Effector memory CD8-positive, alpha-beta T cell (primary cell): ENCODE measurements at places on chromosomes 1 and 21.

DNA sequence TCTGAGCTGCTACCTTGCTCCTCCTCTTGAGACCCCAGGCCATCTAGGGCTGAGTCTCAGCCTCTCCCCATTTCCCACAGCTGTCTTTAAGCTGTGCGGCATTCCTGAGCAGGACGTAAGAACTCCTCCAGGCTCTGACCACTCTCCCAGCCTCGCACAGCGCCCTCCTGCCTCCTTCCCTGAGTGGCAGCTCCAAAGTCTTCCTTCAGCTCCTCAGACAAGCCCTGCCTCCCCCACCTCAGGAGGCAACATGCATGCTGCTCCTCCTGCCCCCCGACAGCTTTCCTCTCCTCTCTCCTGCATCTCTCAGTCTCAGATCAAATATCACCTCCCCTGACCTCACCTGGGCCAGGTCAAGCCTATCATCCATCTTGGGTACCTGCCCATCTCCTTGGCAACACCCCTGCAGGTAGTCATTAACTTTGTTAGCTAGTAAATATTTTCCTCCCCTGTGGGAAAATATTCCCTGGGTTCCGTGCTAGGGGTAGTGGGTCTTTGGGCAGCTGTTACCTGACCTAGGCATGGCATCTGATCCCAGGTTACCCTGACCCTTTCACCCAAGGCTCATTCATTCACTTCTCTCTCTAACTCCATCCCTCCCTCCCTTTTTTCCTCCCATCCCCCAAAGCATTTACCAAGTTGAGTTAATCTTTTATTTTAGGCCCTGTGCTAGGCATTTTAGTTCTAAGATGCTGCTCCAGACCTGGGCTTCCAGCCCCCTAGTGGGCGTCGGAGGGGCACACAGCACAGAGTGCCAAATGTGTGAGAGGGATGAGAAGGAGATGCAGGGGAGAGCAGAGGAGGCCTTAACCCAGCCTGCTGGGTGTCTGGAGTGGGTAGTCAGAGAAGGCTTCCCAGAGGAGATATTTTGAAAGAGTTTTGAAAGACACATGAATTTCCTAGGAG, 419.9 kb downstream of the PTPRU start:
- DNase-seq, result no peak

- peak; percentile 16 for DNase-seq
Observed at GRCh38 chr1:47262787-47263413, 30.9 kb upstream of the TAL1 start.

DNA sequence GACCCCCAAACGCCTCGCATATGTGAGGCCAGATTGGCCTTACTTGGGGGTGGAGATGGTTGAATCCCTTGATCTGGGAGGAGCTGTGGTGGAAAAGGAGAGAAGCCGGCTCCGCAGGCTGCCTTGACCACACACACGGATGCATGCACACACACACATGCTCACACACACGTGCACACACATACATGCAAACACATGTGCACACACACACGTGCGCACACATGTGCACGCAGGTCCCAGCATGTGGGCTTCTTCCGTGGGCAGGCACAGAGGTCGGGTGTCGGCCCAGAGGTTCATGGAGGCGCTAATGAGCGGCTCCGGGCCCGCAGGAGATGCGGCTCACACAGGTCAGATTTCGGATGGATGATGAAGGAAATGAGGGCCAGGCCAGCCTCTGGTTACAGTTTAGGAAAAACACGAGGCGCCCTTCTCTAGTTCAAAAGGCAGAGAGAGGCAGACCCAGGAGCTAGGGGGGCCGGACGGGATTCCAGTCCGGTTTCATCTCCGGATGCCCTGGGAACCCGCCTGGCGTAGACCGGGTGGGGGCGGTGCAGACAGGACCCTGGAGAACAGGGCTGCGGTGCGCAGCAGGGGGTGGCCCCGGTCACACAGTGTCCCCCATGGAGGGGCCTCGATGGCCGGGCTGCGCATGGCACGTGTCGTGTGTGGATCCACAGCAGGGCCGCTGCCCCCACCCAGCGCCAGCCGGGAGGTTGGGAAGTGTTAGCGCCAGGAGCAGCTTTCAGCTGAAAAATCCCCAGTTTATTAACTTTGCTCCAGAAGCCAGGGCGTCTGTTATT, 91.1 kb upstream of the ACTRT2 start:
- DNase-seq, result no peak

DNA sequence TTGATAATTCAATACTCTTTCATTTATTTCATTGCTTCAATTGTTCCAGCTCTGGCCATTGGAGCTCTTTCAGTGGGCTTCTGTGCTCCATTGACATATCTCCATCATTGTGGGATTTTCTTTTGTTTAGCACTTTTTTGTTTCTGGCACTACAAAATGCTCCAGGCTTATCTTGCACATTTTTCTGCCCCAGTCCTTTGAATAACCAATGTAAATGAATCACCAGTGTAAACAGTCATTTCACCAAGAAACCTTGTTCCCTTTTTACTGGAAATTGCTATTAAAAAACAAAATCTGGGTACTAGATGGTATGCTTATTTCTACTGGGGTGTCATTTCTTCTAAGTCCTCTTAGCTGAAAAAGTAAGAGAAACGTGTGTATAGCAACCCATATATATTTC, 173.0 kb upstream of the LYPLAL1 start:
- DNase-seq, result no peak

DNA sequence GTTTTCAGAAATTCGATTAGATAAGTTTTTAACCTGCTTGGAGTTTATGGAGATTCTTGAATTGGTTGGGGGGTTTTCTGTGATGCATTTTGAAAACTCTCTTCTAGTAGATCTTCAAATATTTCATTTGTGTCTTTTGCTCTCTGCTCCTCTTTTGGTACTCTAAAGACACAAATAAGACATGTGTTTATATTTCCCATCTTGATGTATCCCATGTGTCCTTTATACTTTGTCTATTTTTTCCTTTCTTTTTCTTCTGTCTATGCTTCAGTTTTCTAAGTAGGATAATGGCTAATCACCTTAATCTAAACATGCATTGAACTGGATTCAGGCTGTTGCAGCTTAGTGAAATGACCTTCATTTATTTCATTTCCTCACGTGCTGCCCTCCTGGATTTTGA, 63.8 kb upstream of the C1orf87 start:
- DNase-seq, result no peak

- no peak for DNase-seq
Observed at GRCh38 chr1:159594625-159595405, 7.2 kb downstream of the APCS start.

DNA sequence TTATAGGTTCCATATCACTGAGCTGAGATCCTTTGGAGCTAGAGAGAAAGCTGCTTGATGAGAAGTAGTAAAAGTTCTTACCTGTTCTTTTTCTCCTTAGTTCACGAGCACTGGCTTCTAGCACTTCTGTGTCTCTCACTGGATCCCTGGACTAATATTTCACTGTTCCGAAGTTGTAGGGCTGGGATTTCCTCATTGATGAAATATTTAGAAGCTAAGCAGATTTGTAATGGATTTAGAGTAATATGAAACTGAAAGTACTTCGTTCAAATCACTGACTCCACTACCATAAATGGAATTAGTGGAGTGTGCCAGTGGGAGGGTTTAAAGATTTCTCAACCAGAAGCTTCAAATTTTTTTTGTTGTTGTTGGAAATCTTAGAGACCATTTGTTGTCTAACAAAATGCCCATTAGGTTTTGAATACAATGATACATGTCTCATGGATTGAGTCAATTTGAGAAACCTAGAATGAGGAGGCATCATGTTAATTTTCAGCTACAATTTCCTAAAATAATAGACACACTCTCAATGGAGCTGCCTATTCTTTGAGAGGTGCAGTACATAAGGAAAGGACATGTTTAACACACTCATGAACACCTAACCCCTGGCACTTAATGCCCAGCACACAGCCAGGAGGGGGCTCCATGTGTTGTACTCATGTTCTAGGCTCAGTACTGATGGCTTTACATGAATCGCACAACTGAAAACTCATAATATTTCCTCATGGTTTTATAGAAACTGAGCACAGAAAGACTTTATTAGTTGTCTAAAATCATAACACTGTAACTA, at the start of gene GBP1:
Gene GBP1, minus strand, starts transcription at position 130 of the 790 bp plus-strand sequence. CDS start 1,974 bp downstream, outside the sequence.
- DNase-seq, result no peak

DNA sequence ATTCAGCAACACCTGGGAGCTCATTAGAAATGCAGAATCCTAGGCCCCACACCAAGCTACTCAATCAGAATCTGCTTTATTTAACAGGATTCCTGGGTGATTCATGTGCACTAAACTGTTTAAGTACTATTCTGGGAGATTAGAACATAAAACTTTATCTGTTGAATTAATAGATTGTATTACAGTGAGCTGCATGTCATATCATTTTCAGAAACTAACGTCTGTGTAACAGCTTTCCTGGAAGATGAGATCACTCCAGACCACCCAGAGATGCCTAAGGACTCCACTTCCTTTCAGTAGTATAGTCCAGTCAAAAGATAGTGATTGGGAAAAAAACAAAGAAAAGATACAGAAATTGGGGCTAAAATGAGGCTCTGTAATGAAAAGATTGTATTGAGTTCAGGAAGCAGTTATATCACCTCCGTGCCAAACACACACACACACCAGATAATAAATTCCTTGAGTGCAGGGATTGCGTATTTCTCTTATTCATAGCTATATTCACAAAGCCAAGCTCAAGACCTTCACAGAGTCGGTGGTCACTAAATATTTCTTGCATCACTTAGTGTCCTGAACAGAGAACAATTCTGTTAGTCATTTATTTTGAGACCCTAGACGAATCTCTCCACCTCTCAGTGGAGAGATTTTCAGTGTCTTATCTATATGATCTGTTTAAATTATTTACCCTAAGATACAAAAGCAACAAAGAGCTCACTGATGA, 178.2 kb downstream of the DSCAM start:
- no peak for DNase-seq

DNA sequence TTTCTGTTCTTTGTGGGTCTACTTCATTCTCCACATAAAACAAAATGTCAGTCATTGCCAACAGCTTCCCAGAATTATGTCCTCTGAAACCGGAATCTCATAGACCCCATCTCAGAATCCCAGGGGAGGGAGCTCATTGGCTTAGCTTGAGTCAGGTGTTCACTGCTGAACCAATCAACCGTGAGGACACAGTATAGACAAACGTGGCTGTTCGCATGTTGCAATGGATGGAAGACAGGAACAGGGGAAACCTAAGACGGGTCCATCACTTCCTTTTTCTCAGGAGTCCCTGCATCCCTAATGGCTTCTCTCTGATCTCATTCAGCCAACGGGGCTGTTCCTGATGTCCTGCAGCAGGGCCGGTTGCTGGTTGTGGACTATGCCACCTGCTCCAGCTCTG, 9.1 kb downstream of the CELA2A start:
- DNase-seq, result no peak

GRCh38 chr1:233281711-233282581, 13.6 kb downstream of the PCNX2 start:
- peak; percentile 5 for DNase-seq

DNA sequence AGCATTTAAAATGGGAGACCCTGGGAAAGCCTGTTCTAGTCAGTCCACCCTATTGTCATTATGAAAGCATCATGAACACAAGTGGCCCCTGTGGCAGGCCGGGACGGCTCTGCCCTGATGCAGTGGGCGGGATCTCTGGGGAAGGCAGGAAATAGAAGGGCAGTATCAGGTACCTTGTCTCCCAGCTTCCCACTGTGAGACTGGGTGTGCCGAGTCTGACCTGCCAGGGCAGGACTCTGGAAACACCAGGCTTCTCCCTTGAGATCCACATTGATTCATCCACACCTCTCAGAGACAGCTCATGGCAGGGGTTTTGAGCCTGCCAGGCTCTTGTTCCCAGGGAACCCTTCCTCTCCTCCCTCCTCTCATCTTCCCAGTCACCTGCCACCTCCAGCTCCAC, 24.5 kb upstream of the GNPAT start:
- DNase-seq, result no peak

DNA sequence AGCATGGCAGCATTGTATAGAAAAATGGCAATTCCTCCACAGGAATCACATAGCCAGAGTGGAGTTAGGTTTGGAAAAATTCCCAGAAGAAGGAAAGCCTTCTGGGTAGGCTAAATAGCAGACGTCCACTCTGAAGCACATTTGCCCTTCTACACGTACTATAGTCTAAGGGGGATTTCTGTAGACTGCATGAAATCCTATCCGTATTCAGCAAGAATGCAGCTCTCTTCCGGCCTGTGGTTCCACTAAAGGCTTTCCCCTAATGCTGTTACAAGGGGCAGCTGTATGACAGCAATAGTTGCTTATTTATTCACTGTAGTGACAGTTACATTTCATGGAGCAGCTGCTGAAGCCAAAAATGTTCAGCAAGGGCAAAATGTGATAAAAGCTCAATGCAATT, 263.6 kb downstream of the RWDD3 start:
- no peak for DNase-seq

DNA sequence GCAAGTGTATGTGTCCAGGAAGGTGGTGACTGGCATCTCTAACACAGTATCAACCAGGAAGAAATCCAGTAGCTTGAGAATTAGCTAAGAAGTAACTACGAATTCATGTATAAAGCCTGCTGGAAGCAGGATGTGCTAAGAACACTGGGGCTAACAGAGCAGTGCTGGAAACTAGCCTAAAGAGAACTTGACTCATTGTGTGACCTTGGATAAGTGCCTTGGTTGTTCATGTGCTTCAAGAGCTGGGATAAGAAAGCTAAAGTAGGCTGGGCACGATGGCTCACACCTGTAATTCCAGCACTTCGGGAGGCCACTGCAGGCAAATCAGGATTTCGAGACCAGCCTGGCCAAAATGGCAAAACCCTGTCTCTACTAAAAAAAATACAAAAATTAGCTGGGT, 186.9 kb downstream of the RRAGC start:
- DNase-seq, result no peak

DNA sequence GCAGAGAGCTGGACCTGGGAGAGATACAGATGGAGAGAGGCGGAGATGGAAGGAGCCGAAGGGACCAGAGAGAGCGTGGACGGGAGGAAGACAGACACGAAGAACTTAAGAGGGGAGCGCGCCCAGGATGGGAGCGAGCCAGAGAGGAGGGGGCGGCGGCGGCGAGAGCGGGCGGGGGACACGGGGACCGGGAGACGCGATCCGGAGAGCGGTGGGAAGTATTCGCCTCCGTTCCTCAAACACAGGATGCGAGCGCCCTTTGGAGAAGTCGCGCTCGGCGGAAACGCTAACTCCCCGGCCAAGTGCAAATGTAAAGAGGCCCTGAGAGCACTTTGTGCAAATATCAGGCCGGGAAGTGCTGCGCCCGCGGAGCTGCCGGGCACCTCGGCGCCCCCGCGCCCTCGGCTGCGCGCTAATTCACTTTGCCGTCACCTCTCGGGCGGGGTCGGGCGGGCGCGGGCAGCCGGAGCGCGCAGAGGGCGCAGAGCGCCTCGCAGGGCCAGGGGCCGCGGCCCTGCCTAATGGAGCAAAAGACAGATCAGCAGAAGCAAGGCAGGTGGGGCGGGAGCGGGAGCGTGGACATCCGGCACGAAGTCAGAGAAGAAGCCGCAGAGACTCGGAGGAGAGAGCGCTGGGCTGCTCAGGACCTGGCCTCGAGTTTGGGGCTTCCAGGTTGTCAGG, 281.2 kb downstream of the RRAGC start:
- DNase-seq, result no peak
